ENCODE measurements at places on chromosomes 16 and 17. TPM values are rescaled to one million over a fixed set of nuclear protein-coding genes. Genes with fewer than 3 reads are reported as not detected.

- DNase-seq = peak; percentile 64
Observed at GRCh38 chr17:46264456-46265198, 30.3 kb upstream of the LRRC37A start.

DNA sequence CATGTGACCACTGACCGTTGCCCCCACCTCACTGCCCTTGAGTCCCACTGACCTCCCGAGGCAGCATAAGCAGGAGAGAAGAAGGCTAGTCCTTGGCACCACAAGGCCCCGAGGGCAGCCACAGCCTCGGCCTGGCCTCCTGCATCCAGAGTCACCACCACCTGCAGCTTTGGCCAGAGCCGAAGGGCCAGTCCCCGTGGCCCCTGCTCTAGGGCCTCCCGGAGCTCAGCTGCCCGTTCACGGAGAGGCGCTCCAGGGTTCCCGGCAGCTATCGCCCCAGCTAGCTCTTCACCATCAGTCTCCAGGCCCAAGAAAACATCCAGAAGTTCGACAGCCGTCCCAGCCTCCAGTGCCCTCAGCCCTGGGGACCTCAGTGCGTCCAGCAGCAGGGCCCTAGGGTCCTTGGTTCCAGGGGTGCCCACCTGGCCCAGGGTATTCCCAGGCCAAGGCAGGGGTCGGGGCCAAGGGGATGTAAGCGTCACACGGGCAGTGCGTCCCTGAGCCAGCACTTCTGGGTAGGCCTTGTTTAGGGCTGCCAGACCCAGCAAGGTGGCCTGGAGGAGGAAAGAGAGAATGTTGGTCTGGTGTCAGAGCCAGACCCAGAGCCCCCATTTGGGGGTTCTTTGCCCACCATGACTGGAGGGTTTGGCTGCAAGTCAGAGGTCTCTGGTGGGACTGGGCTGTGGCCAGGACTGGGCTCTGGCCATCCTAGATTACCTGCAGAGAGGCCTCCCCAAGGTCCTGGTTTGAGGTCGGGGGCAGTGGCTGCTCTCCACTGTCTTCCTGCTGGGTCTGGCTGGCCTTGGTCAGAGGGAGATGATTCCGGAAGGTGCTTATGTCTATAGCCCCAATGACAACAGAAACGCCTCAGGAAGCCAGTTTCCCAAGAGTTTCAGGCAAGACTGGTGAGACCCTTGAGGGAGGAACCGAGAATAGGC is 1.8 kb downstream of the GHDC start:
- no peak for DNase-seq

DNA sequence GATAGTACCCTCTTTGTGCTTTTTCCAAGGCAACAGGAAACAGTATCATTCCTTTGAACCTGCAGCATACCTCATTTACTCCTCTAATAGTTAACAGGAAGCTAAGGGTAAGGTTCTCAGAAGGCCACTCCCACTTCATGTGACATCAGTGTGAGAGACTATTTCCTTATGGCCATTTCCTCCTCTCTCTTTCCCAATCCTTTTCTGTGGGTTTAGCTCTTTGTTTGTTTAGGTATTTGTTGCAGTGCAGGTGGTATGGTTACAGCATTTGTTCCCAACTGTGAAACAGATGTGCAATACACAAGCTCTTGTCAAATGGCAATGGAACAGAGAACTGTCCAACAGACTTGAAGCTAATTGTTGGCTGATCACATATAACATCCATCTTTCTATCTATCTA is 14.7 kb downstream of the TMC5 start:
- DNase-seq = peak; percentile 90

- DNase-seq = no peak
Observed at GRCh38 chr17:6756425-6757031, 682 bp downstream of the XAF1 start.

DNA sequence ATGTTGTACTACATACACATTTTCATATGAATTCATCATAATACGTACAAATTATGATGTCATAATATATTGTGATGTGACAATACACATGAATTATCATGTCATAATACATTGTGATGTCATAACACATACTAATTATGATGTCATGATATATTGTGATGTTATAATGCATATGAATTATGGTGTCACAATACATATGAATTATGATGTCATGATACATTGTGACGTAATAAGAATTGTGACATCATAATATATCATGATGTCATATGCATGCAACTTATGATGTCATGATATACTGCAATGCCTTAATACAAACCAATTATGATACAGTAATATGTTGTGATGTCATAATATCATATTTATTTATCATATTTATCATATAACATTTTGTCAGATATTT is 2074.3 kb downstream of the TP53TG3F start:
- DNase-seq = no peak

DNA sequence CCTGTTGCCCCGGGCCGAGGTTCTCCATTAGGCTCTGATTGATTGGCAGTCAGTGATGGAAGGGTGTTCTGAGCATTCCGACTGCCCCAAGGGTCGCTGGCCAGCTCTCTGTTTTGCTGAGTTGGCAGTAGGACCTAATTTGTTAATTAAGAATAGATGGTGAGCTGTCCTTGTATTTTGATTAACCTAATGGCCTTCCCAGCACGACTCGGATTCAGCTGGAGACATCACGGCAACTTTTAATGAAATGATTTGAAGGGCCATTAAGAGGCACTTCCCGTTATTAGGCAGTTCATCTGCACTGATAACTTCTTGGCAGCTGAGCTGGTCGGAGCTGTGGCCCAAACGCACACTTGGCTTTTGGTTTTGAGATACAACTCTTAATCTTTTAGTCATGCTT is 74.2 kb downstream of the HAPSTR1 start:
- DNase-seq = no peak

GRCh38 chr16:24758373-24758772 is 28.9 kb downstream of the TNRC6A start:
- no peak for DNase-seq

DNA sequence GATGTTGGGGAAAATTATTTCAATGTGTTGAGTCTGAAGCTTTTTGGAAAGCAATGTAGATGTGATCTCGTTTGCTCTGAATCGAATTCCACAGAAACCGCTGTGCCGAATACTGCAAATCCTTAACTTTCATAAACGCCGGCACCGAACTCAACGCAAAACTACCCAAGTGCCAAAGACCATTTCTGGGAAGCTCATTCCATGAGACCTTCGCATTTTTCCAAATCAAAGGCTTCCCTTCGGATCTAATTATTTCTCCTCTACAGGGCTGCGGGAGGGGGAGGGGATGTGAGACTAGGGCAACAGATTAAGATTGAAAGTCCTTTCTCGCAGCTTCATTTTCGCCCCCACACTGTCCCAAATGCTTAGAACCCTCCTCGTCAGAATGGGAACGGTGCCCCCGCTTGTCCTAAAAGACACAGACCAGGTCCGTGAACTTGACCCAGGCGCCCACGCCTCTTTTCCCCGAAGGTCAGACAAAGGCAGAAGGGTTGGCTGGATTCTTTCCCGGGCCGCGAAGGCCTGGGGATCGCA is 4.0 kb downstream of the PRAC1 start:
- DNase-seq = no peak

GRCh38 chr16:48110982-48111381 is 44.8 kb downstream of the ABCC12 start:
- DNase-seq = no peak

GRCh38 chr16:71885261-71885650 is 1.3 kb upstream of the ZNF821 start:
- DNase-seq = no peak

DNA sequence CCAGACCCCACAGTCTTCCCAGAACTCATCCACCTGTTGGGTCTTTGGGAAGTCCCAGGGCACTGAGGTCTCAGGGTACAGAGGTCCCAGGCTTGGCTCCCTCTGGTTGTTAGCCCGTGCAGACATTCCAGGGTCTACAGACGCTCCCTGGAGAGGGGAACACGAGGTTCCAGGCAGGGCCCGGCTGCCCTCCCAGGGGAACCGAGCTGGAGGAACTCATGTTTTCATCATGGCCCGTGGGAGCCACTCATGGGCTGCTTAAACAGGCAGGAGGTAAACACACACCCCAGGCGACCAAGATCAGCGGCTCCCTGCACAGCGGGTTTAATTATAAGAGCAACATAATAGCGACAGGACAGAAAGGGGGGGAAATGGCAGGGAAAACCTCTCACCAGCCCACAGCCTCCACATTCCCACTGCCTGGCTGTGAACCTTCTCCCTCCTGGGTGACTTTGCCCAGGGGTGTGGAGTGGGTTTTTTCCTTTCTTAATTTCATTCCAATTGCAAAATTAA is 36.5 kb downstream of the TRARG1 start:
- DNase-seq = no peak

GRCh38 chr17:9666461-9667050 is 21.2 kb downstream of the USP43 start:
- no peak for DNase-seq

- no peak for DNase-seq
Observed at GRCh38 chr17:41754066-41754465, 19.6 kb upstream of the HAP1 start.

DNA sequence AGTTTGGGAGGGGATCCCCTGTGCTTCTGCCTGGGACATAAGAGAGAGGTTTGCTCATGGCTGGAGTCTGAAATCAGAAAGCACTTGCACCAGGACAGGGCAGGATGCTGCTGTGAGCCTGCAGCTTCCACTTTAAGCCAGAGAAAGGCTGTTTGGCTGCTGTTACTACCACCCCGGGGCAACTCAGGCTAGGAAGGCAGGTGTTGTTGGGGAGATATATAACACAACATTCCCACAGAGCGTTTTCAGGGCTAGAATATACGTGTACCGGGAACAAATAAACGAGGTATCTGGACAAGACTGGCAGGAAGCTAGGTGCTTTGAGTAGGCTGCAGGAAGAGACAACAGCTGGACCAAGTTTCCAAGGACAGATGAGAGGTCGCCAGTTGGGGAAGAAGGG is 313.3 kb upstream of the CCL2 start:
- no peak for DNase-seq

DNA sequence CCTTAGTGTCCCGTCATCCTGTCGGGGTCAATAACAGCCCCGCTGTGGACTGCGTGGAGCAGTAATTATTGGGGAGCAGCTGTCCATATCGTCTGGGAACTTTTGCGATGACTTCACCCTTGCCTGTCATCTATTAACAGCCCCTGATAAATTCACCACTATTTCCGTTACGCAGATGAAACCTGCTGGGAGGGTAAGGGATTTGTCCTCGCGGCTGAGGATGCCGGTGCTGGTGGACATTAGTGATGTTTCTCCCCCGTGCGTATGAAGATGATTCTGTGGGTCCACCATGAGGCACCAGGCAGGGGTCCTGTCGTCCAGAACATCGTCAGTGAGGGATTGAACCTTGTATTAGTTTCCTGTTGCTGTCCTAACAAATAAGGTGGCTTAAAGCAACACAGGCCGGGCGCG is 1.0 kb downstream of the FLYWCH2 start:
- no peak for DNase-seq

PRDM7 gene
- polyA plus RNA-seq = not detected

TBC1D26 gene
- polyA plus RNA-seq = 0.18 TPM

MGAT5B gene
- polyA plus RNA-seq = 16.2 TPM

NT5C3B gene
- 118 TPM for polyA plus RNA-seq

FOXC2 gene
- 0.46 TPM for polyA plus RNA-seq

SHCBP1 gene
- 49.9 TPM for polyA plus RNA-seq
